ENCODE measurements at places on chromosomes 5 and 9. TPM values are rescaled to one million over a fixed set of nuclear protein-coding genes. Genes with fewer than 3 reads are reported as not detected.

C9 gene
- total RNA-seq: not detected

NEUROG1 gene
- not detected for total RNA-seq

CAMK2A gene
- total RNA-seq: 3.8 TPM

AMBP gene
- total RNA-seq: 0.17 TPM

FAM221B gene
- total RNA-seq: not detected

SNCAIP gene
- total RNA-seq: 0.66 TPM

WNT8A gene
- total RNA-seq: not detected

FAT2 gene
- total RNA-seq: 0.58 TPM
